Astrocyte (in vitro differentiated cells and primary cell): ENCODE measurements at places on chromosomes 7 and 10. TPM values are rescaled to one million over a fixed set of nuclear protein-coding genes. Genes with fewer than 3 reads are reported as not detected.

The ADO gene
- 29.0 and 31.1 TPM in 2 replicates for total RNA-seq

The LRRD1 gene
- 0.27 TPM in 1 of 2 replicates, not detected in the other for total RNA-seq

The CPVL gene
- total RNA-seq, result 16.3 and 22.2 TPM in 2 replicates

GRCh38 chr10:129513312-129513711, 46.3 kb downstream of the MGMT start:
- no peak overlapping the region for H3K4me3 ChIP-seq
- DNase-seq, result no peak
- no peak overlapping the region for H3K27ac ChIP-seq
- no peaks in the 10 kb centered on the region for H3K4me1 ChIP-seq

GRCh38 chr7:90592033-90592432, 4.1 kb upstream of the CDK14 start:
- H3K27ac ChIP-seq, result no peak overlapping the region
- H3K4me1 ChIP-seq, result peaks cover 10% of the 10 kb centered on the region
- no peaks in the 10 kb centered on the region for H3K27me3 ChIP-seq
- H3K4me3 ChIP-seq, result no peak overlapping the region

DNA sequence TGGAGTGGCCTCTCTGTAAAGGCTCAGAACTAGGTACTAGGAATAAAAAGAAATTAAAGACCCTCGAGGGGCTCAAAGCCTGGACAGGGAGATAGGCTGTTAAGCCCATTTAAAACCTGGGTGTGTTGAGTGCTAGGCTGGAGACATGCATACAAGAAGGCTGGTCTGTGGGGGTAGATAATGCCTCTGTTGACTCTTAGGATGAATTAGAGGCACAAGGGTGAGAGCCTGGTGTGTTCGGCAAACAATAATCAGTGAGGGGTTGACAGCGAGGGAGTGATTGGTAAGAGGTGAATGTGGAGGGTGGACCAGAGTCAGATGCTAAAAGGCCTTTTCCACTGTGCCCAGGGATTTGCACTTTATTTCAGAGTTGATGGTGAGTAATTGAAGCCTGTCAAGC, 12.7 kb downstream of the GSTO2 start:
- no peak overlapping the region for H3K4me3 ChIP-seq
- H3K36me3 ChIP-seq, result no peaks in the 10 kb centered on the region
- DNase-seq, result no peak
- H3K27me3 ChIP-seq, result no peaks in the 10 kb centered on the region
- H3K27ac ChIP-seq, result no peak overlapping the region
- H3K4me1 ChIP-seq, result no peaks in the 10 kb centered on the region

GRCh38 chr7:33411020-33411419, 281.7 kb downstream of the BBS9 start:
- no peak overlapping the region for H3K27ac ChIP-seq
- H3K4me1 ChIP-seq, result no peaks in the 10 kb centered on the region
- no peaks in the 10 kb centered on the region for H3K36me3 ChIP-seq
- DNase-seq, result no peak
- no peaks in the 10 kb centered on the region for H3K27me3 ChIP-seq

GRCh38 chr7:127504715-127505114, 80.7 kb downstream of the GCC1 start:
- no peaks in the 10 kb centered on the region for H3K4me1 ChIP-seq
- no peaks in the 10 kb centered on the region for H3K27me3 ChIP-seq
- no peak overlapping the region for H3K27ac ChIP-seq
- H3K36me3 ChIP-seq, result no peaks in the 10 kb centered on the region
- no peak overlapping the region for H3K4me3 ChIP-seq
- DNase-seq, result no peak

DNA sequence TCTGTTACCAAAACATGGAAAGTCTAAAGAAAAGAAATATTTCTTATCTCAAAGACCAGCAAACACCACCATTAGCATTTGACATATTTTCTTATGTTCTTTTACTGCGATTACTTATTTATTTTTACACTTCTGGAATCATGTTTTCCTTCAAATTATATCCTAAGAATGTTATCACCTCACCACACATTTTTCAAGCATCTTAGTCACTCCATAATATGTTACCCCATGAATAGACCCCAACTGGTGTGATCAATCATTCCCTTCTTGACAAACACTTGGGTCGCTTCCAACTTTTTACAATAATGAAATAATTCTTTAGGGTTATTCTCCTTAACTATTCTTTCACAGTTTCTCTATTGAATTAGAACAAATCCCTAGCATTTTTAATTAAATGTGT, 67.4 kb downstream of the AMPH start:
- no peaks in the 10 kb centered on the region for H3K27me3 ChIP-seq
- H3K4me1 ChIP-seq, result no peaks in the 10 kb centered on the region
- H3K36me3 ChIP-seq, result no peaks in the 10 kb centered on the region
- no peak overlapping the region for H3K4me3 ChIP-seq
- H3K27ac ChIP-seq, result no peak overlapping the region
- DNase-seq, result peak; percentile 22

DNA sequence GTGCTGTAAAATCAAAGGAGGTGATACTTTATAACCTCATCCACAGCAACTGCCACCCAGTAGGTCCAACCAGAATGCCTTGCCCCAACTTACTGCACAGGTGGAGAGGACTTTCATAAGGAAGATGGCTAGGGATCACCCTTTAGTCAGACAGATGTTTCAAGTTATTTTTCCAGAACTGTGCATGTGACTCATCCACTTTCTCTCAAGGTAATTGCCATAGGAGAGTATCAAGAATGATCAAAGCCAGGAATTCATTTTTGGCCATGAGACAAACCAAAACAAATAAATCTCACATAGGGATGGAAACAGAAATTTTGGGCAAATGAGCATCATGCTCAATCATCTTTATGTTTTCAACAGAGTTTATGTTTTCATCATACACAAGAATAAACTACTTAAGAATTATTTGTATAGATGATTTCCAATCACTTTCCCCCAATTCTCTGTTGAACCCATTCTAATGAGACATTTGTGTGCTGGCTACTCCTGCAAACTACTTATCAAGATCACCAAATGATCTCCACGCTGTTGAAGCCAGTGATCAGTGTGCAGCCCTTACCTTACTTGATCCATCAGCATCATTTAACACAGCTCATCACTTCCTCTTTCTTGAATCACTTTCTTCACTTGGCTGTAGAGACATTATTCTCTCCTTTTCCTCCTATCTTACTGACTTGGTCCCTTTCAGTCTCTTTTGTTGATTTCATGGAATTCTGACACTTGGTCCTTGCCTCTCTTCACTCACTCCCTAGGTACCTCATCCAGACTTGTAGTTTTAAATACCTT, 74.0 kb downstream of the SLC16A9 start:
- no peak overlapping the region for H3K27ac ChIP-seq
- H3K36me3 ChIP-seq, result no peaks in the 10 kb centered on the region
- H3K27me3 ChIP-seq, result peaks cover 4% of the 10 kb centered on the region
- peak; percentile 22 for DNase-seq
- no peak overlapping the region for H3K4me3 ChIP-seq
- H3K4me1 ChIP-seq, result no peaks in the 10 kb centered on the region

- no peak overlapping the region for H3K27ac ChIP-seq
- no peaks in the 10 kb centered on the region for H3K4me1 ChIP-seq
- no peaks in the 10 kb centered on the region for H3K27me3 ChIP-seq
- no peak overlapping the region for H3K4me3 ChIP-seq
Measured at GRCh38 chr7:115850774-115851173, 179.8 kb downstream of the TFEC start.
